Hepatic stellate cell (primary cell): ENCODE measurements at places on chromosomes 16 and 17.

- no peak for DNase-seq
Measured at GRCh38 chr16:3953728-3954410, 73.4 kb upstream of the CREBBP start.

GRCh38 chr16:25912321-25912720 lies 220.6 kb downstream of the HS3ST4 start:
- no peak for DNase-seq

DNA sequence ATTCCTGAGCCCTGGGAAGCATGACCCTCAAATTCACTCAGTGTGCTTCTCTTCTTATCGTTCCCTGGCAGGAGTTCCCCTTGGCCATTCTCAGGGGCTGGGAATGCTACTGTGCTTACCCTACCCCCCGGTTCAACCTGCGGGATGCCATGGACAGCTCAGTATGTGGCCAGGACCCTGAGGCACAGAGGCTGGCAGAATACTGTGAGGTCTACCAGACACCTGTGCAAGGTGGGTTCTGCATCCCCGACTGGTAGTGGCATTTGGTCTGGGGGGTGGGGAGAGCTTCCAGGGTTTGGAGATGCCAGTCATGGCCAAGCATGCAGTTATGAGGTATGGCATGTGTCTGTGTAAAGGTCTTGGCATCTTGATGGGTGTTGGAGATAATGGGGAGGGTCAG lies 39.4 kb downstream of the WSCD1 start:
- no peak for DNase-seq

- DNase-seq, result no peak
Measured at GRCh38 chr16:1762196-1762878, 9.0 kb downstream of the NME3 start.

- no peak for DNase-seq
Measured at GRCh38 chr16:19410435-19411171, 7.1 kb upstream of the TMC5 start.

- DNase-seq, result no peak
Measured at GRCh38 chr17:50661348-50661747, 26.7 kb downstream of the ABCC3 start.

GRCh38 chr17:67420994-67421393 lies 43.9 kb downstream of the PITPNC1 start:
- DNase-seq, result no peak
